Brain microvascular endothelial cell (primary cell): ENCODE measurements at places on chromosomes 1 and 21.

GRCh38 chr1:203072911-203073310, 12.9 kb downstream of the MYOG start:
- DNase-seq = no peak

DNA sequence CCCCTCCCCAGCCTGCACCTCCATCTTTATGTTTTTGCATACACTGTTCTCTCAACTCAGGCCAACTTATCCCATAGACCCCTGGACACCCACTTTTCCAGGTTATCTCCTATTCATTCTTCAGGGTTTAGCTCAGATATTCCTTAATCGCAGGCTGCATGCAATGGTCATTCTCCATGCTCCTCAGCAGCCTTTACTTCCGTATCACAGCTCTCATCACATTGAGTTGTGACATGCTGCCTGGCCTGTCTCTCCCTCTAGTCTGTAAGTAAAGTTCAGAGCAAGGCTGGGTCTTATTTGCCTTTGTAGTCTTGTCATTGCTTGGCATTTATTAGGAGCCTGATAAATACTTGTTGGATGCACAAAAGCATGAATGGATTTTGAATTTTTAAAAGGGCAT, 6.9 kb downstream of the DNAJC6 start:
- DNase-seq = no peak

DNA sequence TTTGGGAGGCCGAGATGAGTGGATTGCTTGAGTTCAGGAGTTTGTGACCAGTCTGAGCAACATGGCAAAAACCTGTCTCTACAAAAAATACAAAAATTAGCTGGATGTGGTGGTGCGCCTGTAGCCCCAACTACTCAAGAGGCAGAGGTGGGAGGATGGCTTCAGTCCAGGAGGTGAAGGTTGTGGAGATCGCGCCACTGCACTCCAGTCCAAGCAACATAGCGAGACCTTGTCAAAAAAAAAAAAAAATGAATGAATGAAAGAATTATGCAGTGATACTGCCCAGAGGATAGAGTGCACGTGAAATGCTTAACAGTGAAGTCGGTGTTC, 429 bp upstream of the DPH2 start:
- DNase-seq = no peak

GRCh38 chr1:67616394-67616985, 68.5 kb upstream of the GADD45A start:
- DNase-seq = no peak

- DNase-seq = no peak
These were observed 20.9 kb downstream of the SKI start for GRCh38 chr1:2248854-2249558.
